ENCODE measurements at places on chromosomes 13 and 19.

DNA sequence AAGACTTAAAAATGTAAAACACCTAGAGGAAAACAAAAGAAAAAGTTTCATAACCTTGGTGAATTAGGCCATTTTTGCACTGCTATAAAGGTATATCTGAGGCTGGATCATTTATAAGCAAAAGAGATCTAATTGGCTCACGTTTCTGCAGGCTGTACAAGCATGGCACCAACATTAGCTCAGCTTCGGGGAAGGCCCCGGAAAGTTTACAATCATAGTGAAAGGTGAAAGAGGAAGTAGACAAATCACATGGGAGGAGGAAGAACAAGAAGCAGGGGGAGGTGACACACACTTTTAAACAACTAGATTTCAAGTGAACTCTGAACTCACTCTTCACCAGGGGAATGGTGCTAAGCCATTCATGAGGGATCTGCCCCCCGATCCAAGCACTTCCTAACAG lies 1358.5 kb upstream of the PCDH9 start:
- no peak for DNase-seq

- no peak for DNase-seq
These were observed 185.3 kb upstream of the TMTC4 start for GRCh38 chr13:100859861-100860260.

GRCh38 chr13:53075356-53076041 lies 46.9 kb downstream of the OLFM4 start:
- DNase-seq: no peak

GRCh38 chr19:10203686-10204085 lies 8.9 kb upstream of the DNMT1 start:
- DNase-seq: no peak

DNA sequence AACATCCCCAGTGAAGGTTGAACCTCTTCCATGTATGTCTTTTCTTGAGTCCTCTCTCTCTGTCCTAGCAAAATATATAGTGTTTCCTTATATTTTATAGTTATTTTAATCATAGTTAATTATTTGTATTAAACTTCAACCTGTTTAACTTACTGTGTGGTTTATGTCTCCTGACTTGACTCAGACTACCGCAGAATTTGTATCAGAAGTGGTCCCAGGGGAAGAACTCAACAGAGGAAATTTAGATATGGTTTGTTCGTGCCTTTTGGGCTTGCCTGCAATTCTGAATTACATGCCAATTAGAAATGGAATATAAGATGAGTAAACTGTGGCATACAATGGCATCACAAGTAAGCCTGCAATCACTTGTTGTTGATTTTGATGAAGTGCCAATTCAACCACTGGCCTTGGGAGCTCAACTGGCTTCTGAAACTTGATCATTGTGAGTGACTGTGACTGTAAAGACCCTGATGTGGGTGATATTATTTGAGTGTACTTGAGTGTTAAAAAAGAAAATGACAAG lies 1459.5 kb upstream of the PCDH20 start:
- DNase-seq: no peak

- no peak for DNase-seq
These were observed 177.1 kb downstream of the RBM26 start for GRCh38 chr13:79228972-79229371.

DNA sequence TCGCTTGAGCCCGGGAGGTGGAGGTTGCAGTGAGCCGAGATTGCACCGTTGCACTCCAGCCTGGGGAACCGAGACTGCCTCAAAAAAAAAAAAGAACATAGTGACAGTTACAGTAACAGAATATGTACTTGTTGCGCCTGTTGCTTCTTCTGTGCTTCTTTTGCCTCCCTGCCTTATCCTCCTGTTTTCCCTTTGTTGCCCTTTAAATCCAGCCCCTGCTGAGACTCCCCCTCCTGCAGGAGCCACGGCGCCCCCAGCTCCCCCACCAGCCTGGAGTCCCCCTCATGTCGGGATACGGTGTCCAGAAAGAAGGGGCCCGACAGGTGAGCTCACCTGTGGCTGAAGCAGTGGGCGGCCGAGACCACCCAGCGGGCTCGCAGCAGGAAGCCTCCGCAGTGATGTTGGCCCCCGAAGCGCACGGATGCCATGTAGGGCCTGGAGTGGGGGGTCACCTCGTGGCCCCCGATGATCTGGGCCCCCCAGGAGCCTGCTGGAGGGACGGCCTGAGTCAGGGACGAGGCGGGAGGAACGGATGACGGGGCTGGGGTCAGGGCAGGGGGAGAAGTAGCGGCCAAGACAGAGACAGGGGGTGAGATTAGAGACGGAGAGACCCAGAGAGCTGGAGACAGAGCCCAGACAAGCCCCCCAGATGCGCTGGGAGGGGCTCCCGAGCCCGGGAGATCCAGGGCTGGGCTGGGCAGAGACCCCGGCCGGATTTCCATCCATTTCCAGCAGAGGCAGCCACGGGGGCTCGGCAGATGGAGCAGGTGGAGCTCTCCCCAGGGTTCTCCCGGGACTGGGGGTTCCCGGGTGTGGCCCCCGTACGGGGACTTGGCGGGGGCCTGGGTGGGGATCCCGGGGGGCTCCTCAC lies 536 bp downstream of the PRSS57 start:
- DNase-seq: no peak

- no peak for DNase-seq
These were observed 16.6 kb downstream of the SPACA7 start for GRCh38 chr13:112392719-112393118.

DNA sequence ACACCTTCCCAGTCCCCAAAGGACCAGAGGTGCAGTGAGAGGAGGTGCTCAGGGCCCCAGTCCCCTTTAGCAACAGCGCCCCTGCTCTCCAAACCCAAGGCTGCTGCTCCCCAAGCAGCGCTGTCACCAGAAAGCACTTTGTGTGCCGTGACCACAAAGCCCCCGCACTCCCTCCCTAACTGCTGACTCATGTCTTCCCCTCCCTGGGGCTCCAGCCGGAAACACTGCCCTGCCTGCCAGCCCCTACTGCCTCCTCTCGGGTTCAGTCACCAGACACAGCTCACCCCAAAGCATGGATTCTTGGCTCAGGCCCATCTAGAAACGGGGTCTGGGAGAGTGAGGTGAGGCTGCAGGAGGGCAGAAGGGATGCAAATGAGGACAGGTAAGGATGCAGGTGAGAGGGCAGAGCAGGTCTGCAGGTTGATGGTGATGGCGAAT lies 4.9 kb upstream of the TNFSF14 start:
- peak; percentile 88 for DNase-seq

DNA sequence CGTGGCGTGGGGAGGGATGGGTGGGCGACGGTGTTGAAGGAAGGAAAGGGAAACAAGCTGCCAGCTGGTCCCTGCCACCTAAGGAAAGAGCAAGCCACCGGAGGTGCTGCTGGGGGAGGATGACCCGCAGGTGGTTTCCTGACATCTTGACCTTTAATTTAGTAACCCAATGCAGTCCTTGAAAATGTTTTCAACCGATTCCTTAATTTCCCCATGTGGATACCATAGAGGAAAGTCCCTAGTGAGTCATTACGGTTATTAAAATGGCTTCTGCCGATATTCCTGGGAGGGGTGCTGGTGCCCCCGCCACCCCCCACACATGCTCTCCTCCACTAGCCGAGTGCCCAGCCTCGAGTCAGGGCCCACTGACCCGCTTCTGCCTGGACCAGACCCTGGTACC lies 6.3 kb upstream of the ANKRD10 start:
- no peak for DNase-seq

DNA sequence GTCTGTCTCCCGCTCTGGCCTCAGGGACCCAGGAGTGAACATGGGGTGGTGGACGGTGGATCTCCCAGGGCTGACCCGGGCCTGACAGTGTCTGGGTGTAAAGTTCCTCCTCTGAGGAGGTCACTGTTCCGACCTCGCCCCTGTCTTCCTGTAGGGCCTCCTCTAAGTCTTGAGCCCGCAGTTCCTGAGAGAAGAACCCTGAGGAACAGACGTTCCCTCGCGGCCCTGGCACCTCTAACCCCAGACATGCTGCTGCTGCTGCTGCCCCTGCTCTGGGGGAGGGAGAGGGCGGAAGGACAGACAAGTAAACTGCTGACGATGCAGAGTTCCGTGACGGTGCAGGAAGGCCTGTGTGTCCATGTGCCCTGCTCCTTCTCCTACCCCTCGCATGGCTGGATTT lies at the start of gene SIGLEC9:
SIGLEC9 (plus strand) TSS at position 178 of the 400 bp plus-strand sequence; CDS start at position 247, 69 bp downstream.
- peak; percentile 28 for DNase-seq

- DNase-seq: no peak
These were observed 33.4 kb downstream of the MBD3L2B start for GRCh38 chr19:6987850-6988249.

DNA sequence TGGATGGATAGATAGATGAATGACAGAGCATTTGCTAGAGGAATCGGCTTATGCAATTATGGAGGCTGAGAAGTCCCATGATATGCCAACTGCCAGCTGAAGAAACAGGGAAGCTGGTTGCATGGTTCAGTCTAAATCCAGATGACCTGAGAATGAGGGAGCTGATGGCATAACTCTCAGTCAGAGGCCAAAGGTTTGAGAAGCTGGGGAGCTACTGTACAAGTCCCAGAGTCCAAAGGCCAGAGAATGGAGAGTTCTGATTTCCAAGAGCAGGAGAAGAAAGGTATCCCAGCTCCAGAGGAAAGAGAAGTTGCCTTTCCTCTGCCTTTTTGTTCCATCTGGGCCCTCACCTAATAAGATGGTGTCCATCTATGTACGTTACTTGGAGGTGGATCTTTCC lies 108.3 kb downstream of the CDK8 start:
- no peak for DNase-seq

- no peak for DNase-seq
These were observed 27.3 kb upstream of the TPP2 start for GRCh38 chr13:102569488-102569887.

- DNase-seq: no peak
These were observed 9.0 kb upstream of the ATXN8OS start for GRCh38 chr13:70098669-70099068.

DNA sequence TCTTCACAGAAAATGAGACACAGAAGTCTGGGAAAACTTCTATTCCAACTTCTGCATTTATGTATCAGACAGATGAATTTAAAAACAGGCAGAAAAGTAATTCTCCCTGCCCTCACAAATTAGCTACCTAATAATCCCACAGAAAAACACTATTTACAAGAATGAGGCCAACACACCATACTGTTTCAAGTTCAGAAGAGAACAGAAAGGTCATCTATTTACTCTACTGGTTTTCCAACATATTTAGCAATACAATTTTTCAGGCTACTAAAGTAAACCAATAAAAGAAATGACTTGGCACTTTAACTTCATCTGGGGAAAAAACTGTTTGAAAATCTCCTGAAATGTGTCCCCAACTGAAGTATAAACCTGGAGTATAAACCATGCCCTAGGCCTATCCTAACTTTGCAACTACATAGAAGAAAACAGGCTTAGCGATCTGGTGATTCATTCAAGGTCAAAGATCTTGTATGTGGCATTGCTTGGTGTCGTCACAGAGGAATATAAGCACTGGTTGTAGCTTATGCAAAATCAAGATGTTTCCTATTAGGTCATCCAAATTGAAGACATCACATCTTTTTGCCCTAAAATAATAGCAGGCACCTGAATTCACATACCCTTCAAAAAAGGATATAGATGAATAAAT lies 20.1 kb upstream of the EBPL start:
- DNase-seq: no peak

DNA sequence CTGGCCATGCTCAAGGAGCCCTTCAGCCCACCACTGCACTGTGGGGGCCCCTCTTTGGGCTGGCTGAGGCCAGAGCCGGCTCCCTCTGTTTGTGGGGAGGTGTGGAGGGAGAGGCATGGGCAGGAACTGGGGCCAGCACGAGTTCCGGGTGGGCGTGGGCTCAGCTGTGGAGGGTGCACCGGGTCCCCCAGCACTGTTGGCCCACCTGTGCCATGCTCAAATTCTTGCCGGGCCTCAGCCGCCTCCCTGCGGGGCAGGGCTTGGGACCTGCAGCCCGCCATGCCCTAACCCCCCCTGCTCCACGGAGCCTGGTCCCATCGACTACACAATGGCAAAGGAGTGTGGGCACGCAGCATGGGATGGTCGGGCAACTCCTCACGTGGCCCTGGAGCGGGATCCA lies 38.8 kb upstream of the TNFRSF19 start:
- no peak for DNase-seq

DNA sequence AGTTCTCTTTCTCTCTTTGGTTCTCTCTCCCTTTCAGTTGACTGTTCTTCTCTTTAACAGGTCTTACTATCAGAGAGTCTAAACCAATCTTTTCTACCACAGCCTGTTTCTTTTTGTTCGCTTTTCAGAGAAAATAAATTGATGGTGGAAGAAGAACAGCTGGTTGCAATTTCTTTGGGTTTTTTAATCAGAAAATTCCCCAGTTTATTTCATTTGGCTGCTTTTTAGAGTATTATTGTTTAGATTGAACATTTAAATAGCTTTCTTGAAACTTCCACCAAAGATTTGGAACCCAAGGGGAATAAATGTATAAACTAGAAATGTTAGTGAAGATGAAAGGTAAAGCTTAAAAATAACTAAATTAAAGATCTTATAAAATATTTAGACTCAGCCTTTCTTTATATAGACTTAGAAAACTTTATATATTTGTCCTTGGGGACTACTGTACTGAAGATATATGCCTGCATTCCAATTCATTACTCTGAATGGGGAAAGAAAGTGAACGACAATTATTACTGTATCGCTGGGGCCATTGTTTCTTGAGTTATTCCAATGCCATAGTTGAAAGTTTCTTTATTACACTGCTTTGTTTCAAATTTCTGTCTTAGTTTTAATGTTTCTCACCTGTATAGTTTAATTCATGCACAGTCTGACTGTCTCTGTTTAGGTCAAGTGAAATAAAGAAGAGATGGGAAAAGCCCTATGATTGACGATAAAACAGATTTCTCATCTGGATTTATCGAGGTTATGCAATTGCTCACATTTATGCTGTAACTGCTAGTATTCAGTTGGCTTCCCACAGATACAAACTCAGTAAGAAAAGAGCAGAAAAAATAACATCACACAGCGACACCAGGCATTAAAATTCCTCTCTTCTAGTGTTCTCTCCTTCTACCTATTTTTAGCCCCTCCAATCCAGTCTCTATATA lies 169.4 kb upstream of the CSNK1A1L start:
- DNase-seq: no peak

DNA sequence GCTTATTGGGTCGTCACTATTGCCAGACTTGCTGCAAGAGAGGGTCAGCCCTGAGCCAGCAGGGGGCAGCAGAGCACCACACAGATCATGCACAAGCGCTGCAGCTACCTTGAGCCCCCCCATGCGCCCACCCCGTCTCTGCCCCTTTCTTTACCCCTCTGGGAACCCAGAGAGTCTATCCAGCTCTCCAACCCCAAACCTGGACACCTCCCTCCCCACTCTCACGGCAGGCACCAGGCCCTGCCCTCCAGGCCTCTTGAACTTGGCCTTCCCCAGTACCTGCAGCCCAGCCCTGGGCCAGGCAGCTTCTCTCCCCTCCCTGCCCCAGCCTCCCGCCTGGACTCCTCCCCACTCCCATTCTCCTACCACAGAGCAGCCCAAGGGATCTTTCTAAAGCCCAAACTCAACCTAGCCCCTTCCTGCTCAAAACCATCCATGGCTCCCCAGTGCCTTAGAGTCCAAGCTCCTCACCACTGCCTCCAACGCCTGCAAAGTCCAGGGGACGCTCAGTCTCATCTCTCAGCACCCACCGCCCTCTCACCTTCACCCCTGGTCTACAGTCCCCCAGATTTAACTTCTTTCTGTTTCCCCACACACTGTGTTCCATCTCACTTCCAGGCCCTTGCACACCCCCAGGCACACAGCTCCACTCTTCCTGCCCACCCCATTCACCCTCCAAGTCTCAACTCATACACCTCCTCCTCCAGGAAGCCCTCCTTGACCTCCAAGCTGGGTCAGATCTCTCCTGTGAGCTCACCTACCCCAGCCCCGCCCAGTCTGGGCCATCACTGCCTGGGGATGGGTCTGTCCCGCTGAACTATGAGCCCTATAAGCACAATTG lies 9.4 kb upstream of the CEACAM16 start:
- DNase-seq: peak; percentile 91
